ENCODE measurements at places on chromosomes 5 and 9.

DNA sequence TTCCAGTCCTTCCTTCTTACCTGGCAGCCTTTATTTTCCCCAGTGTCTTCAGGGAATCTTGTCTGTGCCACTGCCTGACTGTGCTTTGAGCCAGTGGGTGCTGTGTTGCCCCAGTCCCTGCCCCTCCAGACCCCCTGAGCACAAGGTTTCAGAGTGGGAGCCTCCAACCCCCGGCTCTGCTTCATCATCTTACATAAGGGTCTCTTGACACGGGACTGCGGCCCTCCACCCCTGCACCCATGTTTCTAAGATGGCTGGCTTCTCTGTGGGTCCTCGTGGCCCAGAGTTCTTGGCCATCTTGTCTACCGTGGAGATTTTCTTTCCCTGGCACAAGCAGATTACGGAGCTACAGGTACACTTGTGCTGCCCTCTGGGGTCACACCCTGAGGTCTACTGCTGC is 194.1 kb downstream of the CACNA1B start:
- DNase-seq = no peak

DNA sequence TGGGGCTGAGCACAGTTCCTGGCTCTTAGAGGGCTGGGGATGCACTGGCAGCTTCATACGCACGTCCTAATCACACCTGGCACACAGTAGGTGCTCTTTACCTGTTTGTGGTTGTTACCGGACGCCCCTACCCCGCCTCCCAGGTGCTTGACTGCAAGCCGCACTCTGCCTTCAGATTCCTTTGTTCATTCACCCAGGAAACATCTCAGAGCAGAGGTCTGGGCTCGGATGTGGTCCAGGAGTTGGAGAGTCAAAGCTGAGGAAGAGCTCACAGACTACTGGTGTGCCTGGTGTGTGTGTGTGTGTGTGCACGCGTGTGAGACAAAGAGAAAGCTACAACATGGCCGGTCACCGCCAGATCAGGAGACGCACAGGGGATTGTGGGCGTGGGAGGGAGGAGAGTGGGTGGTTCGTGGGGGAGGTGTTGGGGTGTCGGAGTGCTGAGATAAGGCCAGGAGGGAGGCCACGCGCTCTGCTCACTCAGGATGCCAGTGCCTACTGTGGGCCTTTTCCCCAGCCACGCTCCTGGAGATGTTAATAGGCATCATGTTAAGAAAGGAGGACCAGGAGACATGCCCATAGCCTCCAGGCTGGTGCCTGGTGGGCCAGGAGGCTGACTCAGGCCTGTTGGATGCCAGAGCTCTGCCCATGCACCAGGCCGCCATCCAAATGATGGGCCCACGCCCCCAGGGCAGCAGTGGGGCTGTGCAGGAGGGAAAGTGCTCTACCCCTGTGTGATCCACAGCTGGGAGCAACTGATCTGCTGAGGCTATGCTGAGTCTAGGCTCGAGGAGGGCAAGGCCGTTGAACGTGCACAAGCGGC is 39.9 kb downstream of the CRB2 start:
- no peak for DNase-seq

DNA sequence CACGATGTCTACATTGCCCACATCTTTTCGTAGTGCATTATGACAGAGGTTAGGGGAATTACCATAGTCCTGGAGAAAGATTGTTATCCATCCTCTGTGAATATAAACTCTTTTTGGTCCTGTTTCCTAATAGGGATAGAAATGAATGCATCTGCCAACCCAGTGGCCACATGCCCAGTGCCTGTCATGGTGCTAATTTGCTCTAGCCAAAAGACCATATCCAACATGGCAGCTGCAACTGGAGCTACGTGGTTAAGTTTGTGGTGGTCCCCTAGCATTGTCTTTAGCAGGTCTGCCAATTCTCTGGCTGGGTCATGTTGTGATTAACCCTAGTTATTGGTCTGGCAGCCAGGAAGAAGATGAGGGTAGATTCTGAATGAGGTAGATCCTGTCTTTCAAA is 87.5 kb downstream of the FGF18 start:
- DNase-seq = no peak

DNA sequence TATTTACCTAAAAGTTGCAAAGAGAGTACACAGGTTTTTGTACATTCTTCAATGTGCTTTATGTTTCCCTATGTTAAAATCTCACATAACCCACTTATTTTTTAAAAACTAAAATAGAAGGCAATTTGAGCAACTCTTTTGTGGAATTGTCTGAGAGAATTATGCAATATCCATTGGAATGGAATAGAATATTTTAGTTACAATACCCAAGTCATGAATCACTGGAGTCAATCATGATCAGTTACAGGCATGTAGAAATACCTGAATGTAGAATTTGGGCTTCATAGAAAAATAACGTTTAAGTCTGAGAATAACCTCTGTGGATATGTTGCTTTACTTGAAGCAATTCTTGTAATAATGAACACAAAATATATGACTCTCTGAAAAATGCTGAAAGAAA is 143.3 kb downstream of the FGF10 start:
- no peak for DNase-seq

- DNase-seq = no peak
Observed at GRCh38 chr5:5544094-5544663, 121.7 kb downstream of the ICE1 start.

- DNase-seq = no peak
Observed at GRCh38 chr9:107465467-107466451, 23.8 kb downstream of the KLF4 start.

- DNase-seq = no peak
Observed at GRCh38 chr9:6884101-6884500, 126.3 kb downstream of the KDM4C start.

GRCh38 chr9:125757834-125758233 is 10.7 kb downstream of the PBX3 start:
- no peak for DNase-seq

GRCh38 chr9:134344068-134344799 is 18.0 kb downstream of the RXRA start:
- no peak for DNase-seq

GRCh38 chr9:109488791-109489492 is 9.2 kb downstream of the PTPN3 start:
- no peak for DNase-seq

- no peak for DNase-seq
Observed at GRCh38 chr5:144596517-144596916, 425.8 kb downstream of the KCTD16 start.

DNA sequence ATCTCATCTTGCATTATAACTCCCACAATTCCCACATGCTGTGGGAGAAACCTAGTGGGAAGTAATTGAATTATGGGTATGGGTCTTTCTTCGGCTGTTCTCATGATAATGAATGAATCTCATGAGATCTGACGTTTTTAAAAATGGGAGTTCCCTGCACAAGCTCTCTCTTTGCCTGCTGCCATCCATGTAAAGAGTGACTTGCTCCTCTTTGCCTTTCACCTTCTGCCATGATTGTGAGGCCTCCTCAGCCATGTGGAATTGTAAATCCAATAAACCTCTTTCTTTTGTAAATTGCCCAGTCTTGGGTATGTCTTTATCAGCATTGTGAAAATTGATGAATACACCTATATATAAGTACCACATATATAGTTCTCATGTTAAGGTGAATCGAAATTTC is 961.7 kb upstream of the COX7C start:
- DNase-seq = no peak

GRCh38 chr5:117665121-117665520 is 1090.5 kb upstream of the SEMA6A start:
- DNase-seq = no peak

DNA sequence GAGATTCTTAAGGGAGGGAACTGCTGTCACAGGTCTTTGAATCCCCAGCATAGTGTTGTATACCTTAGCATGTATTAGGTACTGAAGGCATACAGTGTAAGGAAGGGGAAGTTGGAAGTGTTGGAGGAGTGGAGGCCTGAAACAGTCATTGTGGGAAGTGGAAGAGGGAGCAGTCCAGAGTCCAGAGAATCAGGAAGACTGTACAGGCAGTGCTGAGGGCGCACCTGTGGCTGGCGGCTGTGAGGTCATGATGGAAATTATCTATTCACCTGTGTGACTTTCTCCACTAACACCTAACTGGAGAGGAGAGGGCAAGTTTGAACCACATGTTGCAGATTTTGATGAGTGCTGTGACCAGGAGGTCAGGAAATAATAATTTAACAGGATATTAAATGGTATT is 119.7 kb upstream of the NIPBL start:
- DNase-seq = no peak

DNA sequence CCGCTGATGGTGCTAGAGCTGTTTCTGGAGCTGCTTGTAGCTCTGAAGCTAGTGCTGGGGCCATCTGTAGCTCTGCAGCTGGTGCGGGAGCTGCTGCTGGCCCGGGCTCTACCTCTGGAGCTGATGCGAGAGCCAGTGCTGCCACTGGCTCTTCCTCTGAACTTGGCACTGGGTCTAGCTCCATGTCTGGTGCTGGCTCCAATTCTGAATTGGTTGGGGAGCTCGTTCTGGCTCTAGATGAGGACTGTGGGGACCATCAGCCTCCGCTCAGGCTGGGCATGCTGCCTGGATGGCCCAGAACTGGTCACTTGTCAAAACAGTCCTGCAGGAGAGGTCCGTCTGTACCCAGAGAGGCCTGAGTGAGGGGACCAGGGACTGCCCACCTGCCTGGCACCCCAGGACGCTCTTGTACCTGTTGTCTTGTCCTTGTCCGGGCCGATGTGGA is 21.5 kb downstream of the OBP2B start:
- no peak for DNase-seq

DNA sequence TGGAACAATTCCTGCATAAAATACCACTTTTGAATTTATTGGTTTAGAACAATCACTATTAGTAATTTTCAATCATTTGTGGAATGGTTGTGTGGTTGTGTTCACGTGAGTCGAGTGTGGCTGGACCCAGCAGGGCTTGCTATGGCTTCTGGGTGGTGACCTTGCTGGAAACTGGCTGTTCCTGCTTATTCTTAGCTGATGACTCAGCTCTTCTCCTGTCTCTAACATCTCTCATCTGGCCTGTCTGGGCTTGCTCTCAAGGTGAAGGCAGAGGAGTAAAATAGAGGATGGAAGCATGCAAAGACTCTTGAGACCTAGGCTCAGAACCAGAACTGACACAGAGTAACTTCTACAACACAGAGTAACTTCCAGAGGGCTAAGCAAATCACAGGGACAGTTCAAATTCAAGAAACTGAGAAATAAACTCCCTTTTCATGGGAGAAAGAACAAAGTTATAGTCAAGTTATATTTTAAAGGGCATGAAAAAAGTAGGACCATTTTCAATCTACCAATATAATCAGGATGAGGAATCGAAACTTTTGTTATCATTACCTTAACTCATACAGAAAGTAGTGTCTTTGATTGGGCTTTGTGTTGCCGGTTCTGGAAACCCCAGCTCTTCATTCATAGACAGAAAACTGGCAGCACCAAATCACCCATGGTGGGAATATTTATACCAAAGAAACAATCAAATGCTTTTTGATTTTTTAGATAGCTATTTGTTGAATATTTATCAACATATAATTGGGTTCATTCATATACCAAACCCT is 665.1 kb downstream of the CDH18 start:
- DNase-seq = no peak

DNA sequence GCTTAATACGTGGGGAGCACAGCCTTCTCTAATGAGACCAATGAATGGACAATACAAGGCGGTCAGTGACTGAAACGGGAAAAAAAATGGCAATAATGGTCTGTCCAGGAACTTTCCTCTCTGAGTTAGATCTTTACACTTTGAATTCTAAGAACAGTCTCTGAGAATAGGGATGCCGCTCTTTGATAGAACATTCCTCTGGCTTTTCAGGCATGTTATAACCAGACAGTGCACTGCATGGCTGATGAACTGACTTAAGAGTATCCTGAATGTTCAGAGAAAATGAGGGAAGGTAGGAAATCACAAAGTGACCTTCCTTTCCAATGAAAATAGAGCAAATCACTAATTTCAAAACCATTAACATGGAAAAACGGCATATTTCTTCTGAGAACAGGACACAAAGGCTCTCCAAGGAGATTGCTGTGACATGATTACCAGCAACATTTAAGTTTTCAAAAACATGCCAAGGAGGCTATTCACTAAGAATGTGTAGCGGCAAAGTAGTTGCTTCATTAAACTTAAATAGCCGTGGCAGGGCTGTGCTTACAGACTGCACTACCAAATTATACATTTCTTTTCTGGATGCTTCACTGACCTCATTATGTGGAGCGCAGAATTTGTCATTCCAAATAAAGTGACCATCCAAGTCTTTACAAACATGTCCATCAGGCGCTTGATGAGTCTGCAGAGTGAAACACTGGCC is 105.9 kb downstream of the MARCHF3 start:
- DNase-seq = no peak

GRCh38 chr5:14105718-14106410 is 37.3 kb upstream of the TRIO start:
- no peak for DNase-seq

- DNase-seq = no peak
Observed at GRCh38 chr9:99299211-99300102, 77.4 kb downstream of the SEC61B start.

DNA sequence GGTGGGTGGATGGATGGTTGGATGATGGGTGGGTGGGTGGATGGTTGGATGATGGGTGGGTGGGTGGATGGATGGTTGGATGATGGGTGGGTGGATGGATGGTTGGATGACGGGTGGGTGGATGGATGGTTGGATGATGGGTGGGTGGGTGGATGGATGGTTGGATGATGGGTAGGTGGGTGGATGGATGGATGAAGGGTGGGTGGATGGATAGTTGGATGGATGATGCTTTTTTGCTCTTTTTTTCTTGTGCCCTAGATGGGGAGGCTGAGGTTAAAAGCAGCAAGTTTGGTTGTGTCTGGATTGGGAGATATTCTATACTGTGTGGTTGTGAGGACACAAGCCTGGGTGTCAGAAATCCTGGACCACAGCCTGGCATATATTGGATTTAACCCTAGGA is 5.4 kb downstream of the LCN12 start:
- no peak for DNase-seq

DNA sequence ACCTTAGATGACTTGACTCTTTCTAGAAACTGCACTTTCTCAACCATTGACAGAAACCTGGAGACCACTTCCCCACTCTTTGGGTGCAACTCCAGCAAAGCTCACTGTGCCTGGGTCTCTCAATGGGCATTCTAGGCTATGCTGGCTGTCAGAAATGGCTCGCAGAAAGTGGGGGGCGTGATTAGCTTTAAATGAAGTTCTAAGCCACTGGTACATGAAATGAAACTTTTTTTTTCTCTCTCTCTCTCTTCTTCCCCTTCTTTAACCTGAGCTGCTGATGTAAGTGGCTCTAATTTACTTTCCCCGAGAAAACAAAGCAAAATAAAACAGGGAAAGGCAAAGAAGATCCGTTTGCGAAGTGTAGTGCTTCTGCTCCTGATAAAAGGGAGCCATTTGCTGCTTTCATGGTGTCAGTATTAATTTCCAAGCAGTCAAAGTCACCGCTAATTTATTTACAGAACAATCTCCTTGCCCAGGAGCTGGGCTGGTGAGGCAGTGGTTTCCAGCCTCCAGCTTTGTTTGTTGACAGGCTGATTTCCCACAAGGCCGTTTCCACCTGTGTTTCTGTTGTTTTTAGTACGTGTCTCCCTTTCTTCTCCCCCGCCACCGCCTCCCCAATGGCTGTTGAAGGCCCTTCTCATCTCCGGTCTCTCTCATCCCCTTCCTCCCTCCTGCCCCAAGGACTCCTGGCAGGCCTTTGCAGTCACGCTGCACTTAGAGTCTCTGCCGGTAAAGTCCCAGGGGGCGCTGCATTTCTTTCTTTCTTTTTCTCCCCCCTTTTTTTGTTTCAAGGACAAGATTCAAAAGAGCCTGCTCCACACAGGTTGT is 422.9 kb downstream of the EBF1 start:
- no peak for DNase-seq

GRCh38 chr5:37477426-37477825 is 98.3 kb downstream of the WDR70 start:
- DNase-seq = no peak

All from stimulated activated CD8-positive, alpha-beta memory T cell treated with anti-CD3 and anti-CD28 coated beads, Interleukin-2, amount 100 ng/mL, for 1 hour (primary cell).